ENCODE measurements at places on chromosomes 3 and 15.

GRCh38 chr15:56042982-56043980 lies 49.9 kb upstream of the NEDD4 start:
- DNase-seq, result no peak

GRCh38 chr3:45992821-45993221 lies 2.8 kb downstream of the FYCO1 start:
- no peak for DNase-seq

GRCh38 chr3:25335356-25335755 lies 92.7 kb upstream of the RARB start:
- DNase-seq, result no peak

GRCh38 chr15:63896336-63897115 lies 62.8 kb upstream of the HERC1 start:
- DNase-seq, result peak; percentile 22

GRCh38 chr3:133506215-133506901 lies 67.1 kb upstream of the CDV3 start:
- DNase-seq, result no peak

DNA sequence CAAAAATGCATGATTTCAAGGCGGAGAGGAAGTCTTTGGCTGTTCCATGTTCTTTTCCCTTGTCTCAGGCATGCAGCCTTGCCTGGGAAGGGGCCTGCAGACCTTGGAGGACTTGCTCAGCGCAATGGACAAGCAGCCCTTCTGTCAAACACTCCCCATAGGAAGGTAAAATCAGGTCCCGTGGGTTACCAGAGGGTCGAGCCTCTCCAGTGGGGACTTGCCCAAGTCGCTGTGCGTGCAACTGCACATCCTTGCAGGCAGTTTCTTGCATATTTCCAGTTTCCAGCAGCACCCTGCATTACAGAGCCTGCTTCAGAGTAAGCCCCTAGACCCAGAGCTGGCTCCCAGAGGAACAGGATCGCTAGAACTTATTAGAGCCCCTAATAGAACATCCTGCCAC lies 75.5 kb upstream of the KLF13 start:
- no peak for DNase-seq

- DNase-seq, result no peak
Observed at GRCh38 chr15:49315391-49315823, 107.6 kb upstream of the FGF7 start.

DNA sequence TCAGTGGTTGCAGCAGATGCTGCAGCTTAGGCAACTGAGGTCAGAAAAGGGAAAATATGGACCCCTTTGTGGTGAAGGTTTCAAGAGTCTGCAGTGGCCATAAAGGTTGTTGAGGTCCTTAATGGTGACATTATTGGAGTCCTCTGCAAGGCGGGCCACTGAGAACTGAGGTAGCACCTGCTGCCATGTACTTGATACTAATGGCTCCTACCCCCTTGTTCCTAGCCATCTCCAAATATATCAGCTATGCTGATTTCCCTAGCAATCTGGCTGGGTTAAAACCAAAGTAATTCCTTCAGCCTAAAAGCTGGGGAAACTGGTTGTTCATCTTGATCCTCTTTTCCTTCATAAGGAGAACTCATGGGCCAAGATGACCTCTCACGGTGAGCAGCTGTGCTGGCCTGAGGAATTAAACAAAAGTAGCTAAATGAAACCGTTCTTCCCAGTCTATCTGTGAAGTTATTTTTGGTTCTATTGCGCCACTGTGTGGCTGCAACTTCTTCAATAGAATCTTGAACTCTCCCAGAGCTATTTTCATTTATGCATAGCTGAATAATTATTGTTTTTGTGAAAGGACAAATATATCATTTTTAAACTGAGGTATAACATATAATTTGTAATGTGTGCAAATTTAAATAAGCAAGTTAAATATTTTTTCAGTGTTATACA lies 76.1 kb upstream of the PLSCR4 start:
- DNase-seq, result peak; percentile 42

GRCh38 chr3:126518779-126519177 lies 1.2 kb upstream of the UROC1 start:
- no peak for DNase-seq

Measured in RKO (cell line).